ENCODE measurements at places on chromosomes 3 and 15. TPM values are rescaled to one million over a fixed set of nuclear protein-coding genes. Genes with fewer than 3 reads are reported as not detected.

HYAL1 gene
- total RNA-seq, result not detected

ZIC4 gene
- not detected for total RNA-seq

LRRIQ4 gene
- total RNA-seq, result not detected

GUCA1C gene
- total RNA-seq, result not detected

CPN2 gene
- total RNA-seq, result not detected

SLC24A5 gene
- total RNA-seq, result not detected

BNC1 gene
- total RNA-seq, result not detected

MINAR1 gene
- total RNA-seq, result 0.55 TPM

INKA1 gene
- total RNA-seq, result 0.46 TPM

SPTSSB gene
- total RNA-seq, result not detected

IGF2BP2 gene
- not detected for total RNA-seq

PDZRN3 gene
- total RNA-seq, result not detected

KBTBD13 gene
- total RNA-seq, result not detected

GOLGA6L9 gene
- total RNA-seq, result 1.8 TPM

MYRIP gene
- not detected for total RNA-seq

TGM4 gene
- not detected for total RNA-seq

GLDN gene
- total RNA-seq, result not detected

GJD2 gene
- total RNA-seq, result not detected

ITIH3 gene
- total RNA-seq, result not detected

MME gene
- not detected for total RNA-seq

SOX14 gene
- not detected for total RNA-seq

TRPM1 gene
- total RNA-seq, result not detected

DUOX1 gene
- total RNA-seq, result not detected

MKRN2OS gene
- not detected for total RNA-seq

TMEM44 gene
- 1.9 TPM for total RNA-seq

PRSS50 gene
- total RNA-seq, result not detected

ERC2 gene
- total RNA-seq, result not detected

HDC gene
- total RNA-seq, result not detected

ZBED2 gene
- 3.6 TPM for total RNA-seq

MELTF gene
- total RNA-seq, result 6.4 TPM

C2CD4B gene
- total RNA-seq, result not detected

VPS33B gene
- total RNA-seq, result 17.9 TPM

A4GNT gene
- not detected for total RNA-seq

RASL12 gene
- total RNA-seq, result not detected

CATSPER2 gene
- 1.5 TPM for total RNA-seq

HTR3E gene
- total RNA-seq, result not detected

KBTBD8 gene
- total RNA-seq, result 8.3 TPM

MCF2L2 gene
- 5.4 TPM for total RNA-seq

VWA5B2 gene
- total RNA-seq, result not detected

PATL2 gene
- total RNA-seq, result 20.5 TPM

RETNLB gene
- total RNA-seq, result not detected

GOLGA8R gene
- 2.7 TPM for total RNA-seq

GORASP1 gene
- total RNA-seq, result 33.7 TPM

C3orf20 gene
- total RNA-seq, result not detected

SPATA12 gene
- not detected for total RNA-seq

GOLGA8M gene
- total RNA-seq, result 1.7 TPM

SH3BP5 gene
- total RNA-seq, result 33.8 TPM

Data from activated CD4-positive, alpha-beta T cell treated with anti-CD3 and anti-CD28 coated beads, Interleukin-2, amount 10 ng/mL, durations not matched to agents 7 days and 5 days (primary cell).